Jurkat, Clone E6-1 (cell line): ENCODE measurements at places on chromosomes 5 and 9.

DNA sequence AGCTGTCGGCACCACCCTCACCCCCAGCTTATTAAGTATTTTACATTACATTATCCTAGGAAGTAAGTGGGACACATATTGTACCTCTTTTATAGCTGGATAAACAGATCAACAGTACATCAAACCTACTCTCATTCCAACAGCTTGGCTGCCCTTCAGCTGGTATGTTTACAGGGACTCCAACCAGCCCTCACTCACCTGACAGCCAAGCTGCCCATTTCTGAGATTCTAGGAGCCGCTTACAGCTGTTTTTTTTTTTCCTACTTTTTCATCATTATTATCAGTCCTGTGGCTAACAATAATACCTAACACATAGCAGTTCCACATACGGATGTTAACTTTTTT lies 13.4 kb upstream of the CREBRF start:
- DNase-seq, result no peak

- DNase-seq, result no peak
These were observed 259.1 kb downstream of the ARHGAP26 start for GRCh38 chr5:143029293-143029692.

- no peak for DNase-seq
These were observed 67.5 kb upstream of the ACTBL2 start for GRCh38 chr5:57550132-57550531.

GRCh38 chr9:98429613-98430012 lies 174.2 kb upstream of the TBC1D2 start:
- no peak for DNase-seq

DNA sequence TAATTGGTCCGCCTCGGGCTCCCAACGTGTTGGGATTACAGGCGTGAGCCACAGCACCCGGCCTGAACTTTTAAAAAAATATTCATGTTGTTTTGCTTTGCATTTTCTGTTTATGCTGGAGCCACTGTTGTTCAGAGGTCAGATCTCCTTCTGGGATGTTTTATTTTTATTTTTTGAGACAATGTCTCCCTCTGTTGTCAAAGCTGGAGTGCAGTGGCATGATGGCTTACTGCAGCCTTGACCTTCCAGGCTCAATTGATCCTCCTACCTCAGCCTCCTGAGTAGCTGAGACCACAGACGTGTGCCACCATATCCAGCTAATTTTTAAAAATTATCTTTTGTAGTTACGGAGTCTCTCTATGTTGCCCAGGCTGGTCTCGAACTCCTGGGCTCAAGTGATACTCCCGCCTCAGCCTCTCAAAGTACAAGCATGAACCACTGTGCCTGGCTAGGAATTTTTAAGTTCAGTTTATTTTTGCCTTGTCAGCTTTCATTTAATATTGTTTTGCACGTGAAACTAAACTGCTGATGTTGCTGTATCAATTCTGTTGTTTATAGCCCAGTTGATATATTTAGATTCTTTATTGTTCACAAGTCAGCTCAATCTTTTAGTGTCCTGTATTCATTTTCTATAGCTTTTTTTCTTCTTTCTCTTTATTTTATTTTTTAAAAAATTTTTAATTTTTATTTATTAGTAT lies 13.7 kb downstream of the TMEFF1 start:
- no peak for DNase-seq

DNA sequence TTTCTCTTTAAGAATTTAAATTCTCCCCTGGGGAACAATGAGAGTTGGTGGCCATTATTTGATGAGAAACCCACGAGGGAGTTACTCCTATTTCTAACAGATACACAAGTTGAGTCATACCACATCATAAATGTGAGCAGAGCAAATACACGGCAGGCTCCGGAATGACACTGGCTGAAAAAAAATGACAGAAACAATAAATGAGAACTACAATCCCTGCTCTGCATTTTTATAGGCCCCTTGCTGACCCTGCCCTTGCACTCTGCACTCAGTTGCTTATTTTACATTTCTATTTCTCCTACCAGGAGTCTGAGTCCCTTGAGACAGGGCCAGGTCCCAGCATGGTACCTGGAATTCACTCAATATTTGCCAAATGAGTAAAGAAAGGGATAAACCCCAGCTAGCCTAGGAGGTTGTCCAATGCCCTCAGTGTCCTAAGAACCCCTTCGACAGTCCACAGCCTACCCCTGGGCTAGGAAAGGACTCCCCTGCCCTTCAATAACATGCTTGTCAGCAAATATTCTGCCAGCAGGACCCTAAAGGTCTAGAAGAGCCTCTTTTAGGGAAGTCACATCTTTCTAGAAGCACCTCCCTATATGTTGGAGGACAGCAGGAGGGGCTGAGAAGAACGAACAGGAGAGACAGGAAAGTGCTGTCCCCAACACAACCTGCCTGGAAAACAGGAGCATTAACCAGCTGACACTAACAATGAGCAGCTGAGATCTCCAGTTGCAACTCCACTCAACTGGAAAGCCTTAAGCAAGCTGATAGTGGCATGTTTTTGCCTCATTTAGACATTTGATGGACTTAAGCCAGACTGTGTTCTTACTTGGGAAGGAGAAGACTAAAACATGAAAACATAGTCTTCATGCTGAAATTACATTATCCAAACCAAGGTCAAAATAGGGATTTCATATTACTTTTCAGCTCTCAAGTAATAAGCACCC lies 191.2 kb downstream of the ACTL7B start:
- no peak for DNase-seq

- DNase-seq, result no peak
These were observed 73.7 kb downstream of the SLC1A3 start for GRCh38 chr5:36680066-36680465.

GRCh38 chr9:88307136-88307535 lies 81.1 kb upstream of the SPIN1 start:
- DNase-seq, result no peak

- DNase-seq, result no peak
These were observed 182.2 kb downstream of the MAPKAP1 start for GRCh38 chr9:125524583-125525355.

- no peak for DNase-seq
These were observed 119.0 kb upstream of the SLC25A48 start for GRCh38 chr5:135715267-135716055.

- DNase-seq, result no peak
These were observed 97.1 kb upstream of the PRSS3 start for GRCh38 chr9:33698267-33698666.

DNA sequence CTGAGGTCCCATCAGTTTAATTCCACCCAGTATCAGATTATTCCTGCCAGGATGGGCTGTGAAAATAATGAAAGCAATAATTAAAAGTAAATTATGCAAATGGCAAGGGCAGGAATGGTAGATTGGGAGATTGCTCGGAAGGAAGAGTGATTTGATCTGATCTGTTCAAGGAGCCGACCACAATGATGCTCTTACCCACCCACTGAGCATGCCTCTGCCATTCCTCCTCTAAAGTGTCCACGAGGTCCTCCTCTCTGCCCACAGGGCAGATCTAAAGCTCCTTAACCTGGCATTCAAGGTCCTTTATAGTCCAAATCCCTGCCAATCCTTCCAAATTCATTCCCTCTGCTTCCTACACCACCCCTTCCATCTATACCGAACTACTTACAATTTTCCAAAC lies 147.8 kb downstream of the TTLL11 start:
- no peak for DNase-seq

DNA sequence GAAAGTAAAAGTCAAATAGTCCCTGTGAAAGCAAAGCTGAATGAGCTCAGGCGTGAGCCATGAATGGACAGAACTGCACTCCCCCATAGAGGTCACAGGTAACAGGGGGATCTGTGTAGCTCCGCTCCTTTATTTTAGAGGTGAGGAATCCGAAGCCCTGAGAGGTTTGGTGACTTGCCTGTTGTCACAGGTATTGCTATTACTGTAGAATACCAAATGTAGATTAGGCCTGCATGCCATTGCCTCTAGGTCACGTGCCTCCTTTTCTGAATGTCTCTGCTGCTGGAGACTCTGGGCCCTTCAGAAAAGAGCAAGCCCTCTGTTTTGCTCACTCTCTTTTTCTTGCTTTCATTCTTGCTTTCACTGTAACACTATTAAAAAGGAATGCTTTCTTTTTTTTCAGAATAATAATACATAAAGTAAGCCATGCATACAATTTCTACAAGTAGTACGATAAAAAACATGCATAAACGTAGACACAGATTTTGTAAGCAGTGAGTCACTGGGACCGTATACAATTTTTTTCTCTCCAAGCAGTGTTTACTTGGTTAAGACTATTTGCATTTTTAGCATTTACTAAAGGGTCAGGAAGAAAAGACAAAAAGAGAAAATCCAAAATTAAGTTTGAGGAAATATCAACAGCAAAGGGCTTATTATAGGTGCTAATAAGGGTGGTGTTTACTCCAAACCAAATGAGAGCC lies 568.7 kb upstream of the ADAMTS16 start:
- no peak for DNase-seq

DNA sequence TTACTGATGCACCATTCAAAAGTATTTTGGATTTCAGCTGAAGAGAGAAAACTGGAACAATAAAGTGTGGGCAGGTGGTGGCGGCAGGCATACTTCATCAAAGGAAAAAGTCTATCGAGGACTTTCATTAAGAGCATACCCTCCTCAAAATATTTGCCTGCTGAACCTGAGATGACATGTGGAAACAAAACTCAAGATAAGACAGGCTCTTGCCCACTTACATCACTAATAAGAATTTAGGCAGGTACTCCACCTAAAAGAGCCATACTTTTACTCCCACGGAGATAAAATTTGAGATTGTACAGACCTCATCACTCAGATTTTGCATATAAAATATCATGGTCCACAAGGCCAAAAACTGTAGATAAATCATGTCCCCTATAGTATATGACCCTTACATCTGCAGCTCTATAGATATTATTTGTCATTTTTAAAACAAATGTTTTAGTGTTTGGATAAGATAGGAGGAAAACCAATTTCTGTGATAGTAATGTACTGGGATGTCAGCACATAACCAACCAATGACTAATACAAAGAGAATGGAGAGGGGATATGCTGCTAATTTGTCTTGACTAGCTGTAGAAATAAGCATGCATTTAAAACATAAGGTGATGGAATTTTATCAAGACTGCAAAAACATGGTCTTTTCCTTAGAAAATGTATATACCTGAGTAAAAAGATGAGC lies 730.6 kb upstream of the ZNF608 start:
- DNase-seq, result no peak

GRCh38 chr9:93130861-93131481 lies 3.1 kb downstream of the NINJ1 start:
- DNase-seq, result no peak

- no peak for DNase-seq
These were observed 19.9 kb downstream of the DTWD2 start for GRCh38 chr5:118968406-118968911.

GRCh38 chr9:38486837-38487236 lies 62.6 kb upstream of the IGFBPL1 start:
- no peak for DNase-seq

DNA sequence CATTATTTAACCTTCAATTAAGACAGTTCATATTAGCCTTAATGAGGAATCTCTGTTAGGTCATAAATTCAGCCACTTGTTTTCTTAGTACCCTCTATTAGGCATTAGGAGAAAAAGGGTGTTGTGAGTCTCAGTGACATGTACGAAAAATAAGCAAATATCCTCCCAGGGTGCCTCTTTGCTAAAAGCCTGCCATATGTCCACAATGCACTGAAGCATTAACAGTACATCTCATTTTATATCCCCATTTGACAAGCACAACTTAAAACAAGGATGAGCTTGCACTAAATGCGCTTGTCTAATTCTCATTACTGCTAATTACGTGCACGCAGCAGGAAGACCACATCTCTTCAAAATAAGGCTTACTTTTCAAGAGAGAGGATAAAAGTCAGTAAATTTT lies 48.4 kb upstream of the SRFBP1 start:
- no peak for DNase-seq
